ENCODE measurements at places on chromosomes 2 and 18. TPM values are rescaled to one million over a fixed set of nuclear protein-coding genes. Genes with fewer than 3 reads are reported as not detected.

GPR155 gene
- total RNA-seq = 7.1 TPM

CXCR2 gene
- total RNA-seq = not detected

LCT gene
- under 0.01 TPM for total RNA-seq

SCYGR3 gene
- not detected for total RNA-seq

MLPH gene
- total RNA-seq = 18.0 TPM

PAIP2B gene
- total RNA-seq = 0.66 TPM

QPCT gene
- 19.7 TPM for total RNA-seq

ESPNL gene
- total RNA-seq = 9.8 TPM

AQP12B gene
- not detected for total RNA-seq

CHRND gene
- total RNA-seq = not detected

SERPINB13 gene
- total RNA-seq = not detected

CNGA3 gene
- 0.17 TPM for total RNA-seq

ZEB2 gene
- 79.4 TPM for total RNA-seq

CCDC138 gene
- total RNA-seq = 1.8 TPM

AMMECR1L gene
- 12.9 TPM for total RNA-seq

TNS1 gene
- 114 TPM for total RNA-seq

SAG gene
- not detected for total RNA-seq

CYP1B1 gene
- 184 TPM for total RNA-seq

DOK6 gene
- 5.6 TPM for total RNA-seq

TMEM163 gene
- not detected for total RNA-seq

CETN1 gene
- not detected for total RNA-seq

ASB18 gene
- not detected for total RNA-seq

REEP1 gene
- total RNA-seq = 0.15 TPM

SLC19A3 gene
- total RNA-seq = 0.29 TPM

INHA gene
- 0.33 TPM for total RNA-seq

ERMN gene
- not detected for total RNA-seq

HOXD4 gene
- not detected for total RNA-seq

RTP5 gene
- total RNA-seq = not detected

DES gene
- 1.6 TPM for total RNA-seq

ALPP gene
- under 0.01 TPM for total RNA-seq
